IPS DF 6.9 (cell line): ENCODE measurements at places on chromosomes 2 and 18.

DNA sequence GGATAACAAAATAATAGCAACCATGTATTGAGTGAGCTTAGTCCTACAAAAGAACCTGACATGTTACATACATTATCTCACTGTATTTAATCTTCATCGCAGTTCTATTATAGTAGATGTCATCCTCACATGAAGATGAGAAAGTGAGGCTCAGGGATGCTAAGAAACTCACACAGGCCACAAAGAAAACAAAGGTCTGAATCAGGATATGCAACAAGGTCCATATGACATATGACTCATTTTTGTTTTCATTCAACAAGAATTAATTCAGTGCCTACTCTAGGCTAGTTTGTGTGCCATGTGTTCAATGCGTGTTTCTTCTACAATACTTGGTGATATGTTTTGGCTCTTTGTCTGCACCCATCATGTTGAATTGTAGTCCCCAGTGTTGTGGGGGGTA lies 219.7 kb upstream of the EPHA4 start:
- DNase-seq: no peak

GRCh38 chr18:72410399-72410798 lies 133.7 kb downstream of the CBLN2 start:
- DNase-seq: no peak

DNA sequence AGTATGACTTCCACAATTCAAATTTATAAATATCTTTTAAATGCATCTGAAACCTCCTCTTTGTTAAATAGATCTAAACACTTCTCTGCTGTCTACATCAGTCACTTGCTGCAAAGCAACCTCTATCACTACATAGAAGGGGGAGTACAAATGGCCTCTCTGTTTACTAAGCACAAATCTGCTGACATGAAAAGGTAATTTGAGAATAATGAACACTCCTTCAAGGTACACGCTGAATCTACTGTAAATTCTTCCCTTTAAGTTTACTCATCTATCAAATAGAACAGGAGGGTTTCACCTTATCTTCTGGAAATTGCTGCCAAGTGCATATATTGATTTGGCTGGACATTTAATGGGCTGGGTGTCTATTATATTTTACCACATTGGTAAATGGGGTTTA lies 879.6 kb downstream of the SUCLG1 start:
- no peak for DNase-seq

DNA sequence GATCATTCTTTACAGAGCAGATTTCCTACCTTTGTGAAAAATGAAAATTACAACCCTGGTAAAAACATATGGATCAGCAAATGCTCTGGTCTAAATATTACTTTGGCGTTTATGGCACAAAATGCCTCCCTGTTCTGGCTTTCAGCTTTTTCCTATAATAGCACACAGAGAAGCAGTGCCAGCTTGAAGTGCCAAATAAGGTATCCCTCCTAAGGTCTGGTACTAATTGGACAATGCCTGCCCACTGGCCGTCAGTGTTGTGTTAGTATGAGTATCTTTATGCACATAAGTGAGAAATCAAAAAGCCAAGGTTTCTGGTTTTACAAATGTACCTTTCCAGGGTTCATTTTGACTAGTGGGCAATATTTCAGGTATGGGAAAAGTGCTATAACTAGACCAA lies 1293.7 kb upstream of the FAM98A start:
- no peak for DNase-seq

DNA sequence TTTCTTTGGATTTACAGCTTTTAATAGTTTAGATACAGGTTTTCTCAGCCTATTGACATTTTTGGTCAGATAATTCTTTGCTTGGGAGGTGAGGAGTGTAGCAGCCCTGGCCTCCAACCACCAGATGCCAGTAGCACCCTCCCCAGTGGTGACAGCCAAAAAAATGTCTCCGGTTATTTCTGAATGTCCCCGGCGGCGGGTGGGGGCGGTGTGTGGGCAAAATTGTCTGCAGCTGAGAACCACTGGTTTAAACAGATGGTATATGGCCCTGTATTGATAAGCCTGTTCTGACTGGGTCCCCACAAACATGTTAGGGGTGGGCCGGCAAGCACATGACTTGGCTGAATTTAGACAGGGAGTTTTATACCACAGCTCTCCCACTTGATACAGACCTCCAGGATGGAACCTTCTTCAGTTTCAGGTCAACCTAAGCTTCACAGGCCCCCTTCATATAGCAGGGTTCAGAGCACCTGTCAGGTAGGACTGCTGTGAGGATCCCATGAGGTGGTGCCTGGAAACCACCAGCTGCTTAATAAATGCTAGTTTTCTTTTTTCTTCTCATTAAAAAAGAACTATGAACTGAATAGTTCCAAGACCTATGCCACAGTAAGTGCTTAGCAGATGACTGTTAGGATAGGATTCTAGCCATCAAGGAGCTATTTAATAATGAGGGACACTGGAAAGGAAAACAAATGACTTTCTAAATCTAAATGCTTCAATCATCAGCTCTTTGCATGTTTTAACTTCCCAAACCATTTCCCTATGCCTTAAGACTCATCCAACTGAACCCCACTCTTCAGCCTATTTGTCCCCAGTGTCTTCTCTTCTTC lies 18.1 kb downstream of the LPIN2 start:
- DNase-seq: no peak

DNA sequence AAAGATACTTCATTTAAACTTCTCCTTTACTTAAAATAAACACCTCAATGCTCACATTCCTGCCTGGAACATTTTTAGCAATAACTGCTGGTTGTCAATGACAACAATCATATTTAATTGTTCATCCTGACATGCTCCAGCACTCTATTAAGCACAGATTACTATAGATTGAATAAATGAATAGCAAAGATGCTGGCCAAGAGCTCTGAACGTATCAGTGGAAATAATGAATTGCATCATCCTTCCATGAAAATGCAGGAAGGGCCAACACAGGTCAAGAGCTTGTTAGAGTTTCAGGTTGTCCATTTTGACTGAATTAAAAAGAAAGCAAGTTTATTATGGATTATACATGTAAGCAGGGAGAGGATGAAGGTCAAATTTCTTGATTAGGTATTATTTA lies 994.0 kb downstream of the TSN start:
- no peak for DNase-seq

DNA sequence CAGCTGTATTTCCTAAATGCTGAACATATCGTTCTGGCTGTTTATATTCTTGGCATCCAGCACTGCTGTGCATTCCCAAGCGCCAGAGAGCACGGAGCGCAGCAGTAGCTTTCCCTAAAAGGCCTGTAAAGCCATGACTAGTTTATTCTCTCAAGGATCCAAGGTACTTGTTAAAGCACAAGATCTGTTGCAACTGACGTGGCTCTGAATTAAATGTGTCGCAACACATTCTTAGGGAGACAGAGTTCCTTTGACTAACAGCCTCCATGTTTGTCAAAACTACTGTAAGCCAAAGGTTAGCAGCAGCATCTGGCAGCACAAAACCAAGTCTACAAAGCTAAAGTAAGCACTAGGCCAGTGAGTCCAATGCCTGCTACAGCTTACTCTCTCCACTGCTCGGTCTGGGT lies 188.6 kb upstream of the FN1 start:
- no peak for DNase-seq

- no peak for DNase-seq
These were observed 1481.1 kb upstream of the ACVR2A start for GRCh38 chr2:146363731-146364130.

- DNase-seq: no peak
These were observed 94.9 kb upstream of the TWSG1 start for GRCh38 chr18:9239720-9240119.

- DNase-seq: no peak
These were observed 359.2 kb downstream of the LRATD1 start for GRCh38 chr2:14991723-14992122.

DNA sequence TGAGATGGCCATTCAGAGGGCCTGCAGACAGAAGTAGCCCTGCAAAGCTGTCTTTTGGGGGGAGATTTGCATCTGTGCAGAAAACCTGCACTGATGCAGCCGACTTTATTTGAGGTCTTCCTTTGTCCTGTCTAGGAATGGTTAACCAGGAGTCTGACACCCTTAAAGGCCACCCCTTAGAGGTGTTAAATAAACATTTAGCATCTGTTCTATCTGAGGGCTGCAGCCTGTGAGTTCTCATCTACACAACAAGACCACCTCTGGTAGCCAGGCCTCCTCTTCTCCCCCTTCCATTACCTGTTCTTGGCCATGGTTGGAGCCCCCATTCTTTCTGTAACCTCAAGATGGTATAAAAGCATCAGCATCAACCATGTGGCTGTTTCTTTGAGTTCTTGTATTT lies 214.4 kb upstream of the HS6ST1 start:
- DNase-seq: no peak

- DNase-seq: no peak
These were observed 211.8 kb downstream of the NRXN1 start for GRCh38 chr2:50820176-50820575.

GRCh38 chr2:109347626-109348025 lies 218.6 kb downstream of the SH3RF3 start:
- no peak for DNase-seq

GRCh38 chr2:11850082-11850481 lies 103.7 kb downstream of the LPIN1 start:
- no peak for DNase-seq

GRCh38 chr2:197931661-197932312 lies 127.4 kb downstream of the PLCL1 start:
- DNase-seq: no peak

DNA sequence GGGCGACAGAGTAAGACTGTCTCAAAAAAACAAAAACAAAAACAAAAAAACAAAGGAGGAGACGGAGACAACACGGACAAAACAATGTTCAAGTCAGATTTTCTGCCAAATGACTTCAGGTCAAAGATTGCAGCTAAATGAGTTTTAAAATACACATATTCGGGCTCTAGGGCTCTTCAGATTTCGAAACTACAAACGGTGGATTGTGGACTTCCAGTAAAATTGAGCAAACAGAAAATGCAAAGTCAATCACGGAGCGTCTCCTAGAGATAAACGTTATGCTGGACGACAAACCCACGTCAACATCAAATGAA lies 558 bp downstream of the MRPS5 start:
- no peak for DNase-seq

- no peak for DNase-seq
These were observed 72.2 kb downstream of the TMEM18 start for GRCh38 chr2:604854-605524.

- no peak for DNase-seq
These were observed 100.2 kb downstream of the ZBTB7C start for GRCh38 chr18:48308755-48309575.

GRCh38 chr18:48780201-48780912 lies 170.4 kb downstream of the SMAD7 start:
- DNase-seq: no peak

GRCh38 chr2:8568543-8569302 lies 113.1 kb upstream of the ID2 start:
- no peak for DNase-seq

DNA sequence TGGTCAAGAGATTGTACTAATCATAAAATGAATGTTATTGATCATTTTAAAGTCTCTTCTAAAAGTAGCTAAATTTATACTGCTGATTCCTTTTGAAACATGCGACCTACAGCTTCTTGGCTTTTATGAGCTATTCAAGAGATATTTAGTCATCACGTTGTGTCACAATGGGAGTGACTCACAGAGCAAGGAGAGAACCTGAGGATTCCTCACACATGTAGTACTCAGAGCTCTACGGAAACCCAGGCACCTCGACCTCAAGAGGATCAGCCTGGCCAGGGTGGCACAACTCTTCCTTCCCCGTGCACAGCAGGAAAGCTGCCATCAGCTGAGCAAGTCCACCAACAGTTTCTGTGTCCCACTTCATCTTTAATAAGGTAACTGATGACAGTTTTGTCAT lies at the start of gene DHRS9:
Gene DHRS9, plus strand, starts transcription at position 223 of the 400 bp plus-strand sequence. CDS start 12,019 bp downstream, outside the sequence.
- DNase-seq: no peak

GRCh38 chr18:49890041-49890440 lies 76.7 kb upstream of the ACAA2 start:
- no peak for DNase-seq

DNA sequence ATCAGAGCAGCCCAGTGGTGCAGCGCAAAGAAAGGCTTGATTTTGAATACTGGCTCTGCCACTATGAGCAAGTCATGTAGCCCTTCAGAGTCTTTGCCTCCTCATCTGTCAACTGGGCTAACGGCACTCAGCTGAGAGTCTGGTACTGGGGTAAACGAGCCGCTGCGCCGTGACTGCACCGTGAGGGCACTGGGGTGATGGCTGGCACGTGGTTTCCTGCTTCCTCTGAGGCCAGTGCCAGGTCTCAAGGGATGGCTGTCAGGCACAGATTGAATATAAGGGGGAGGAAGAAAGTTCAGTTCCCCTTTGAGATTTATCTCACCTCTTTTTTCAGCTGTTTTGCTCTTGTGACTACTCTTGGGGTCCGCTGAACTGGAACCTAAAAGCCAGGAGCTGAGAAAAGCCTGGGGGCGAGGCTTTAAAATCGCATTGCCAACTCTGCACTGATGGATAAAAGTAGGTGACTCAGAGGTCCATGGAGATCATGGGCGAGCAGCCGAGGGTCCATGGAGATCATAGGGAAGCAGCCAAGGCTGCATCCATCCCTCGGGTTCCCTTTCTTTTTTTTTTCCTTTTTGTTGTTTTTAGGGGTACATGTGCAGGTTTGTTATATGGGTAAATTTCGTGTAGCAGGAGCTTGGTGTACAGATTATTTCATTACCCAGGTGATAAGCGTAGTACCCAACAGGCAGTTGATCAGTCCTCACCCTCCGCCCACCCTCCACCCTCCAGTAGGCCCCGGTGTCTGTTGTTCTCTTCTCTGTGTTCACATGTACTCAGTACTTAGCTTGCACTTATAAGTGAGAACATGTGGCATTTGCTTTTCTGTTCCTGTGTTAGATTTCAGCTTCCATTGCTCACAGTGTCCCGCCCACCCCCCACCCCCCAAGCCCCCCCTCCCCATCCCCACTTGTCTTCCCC lies 114.3 kb downstream of the SPP2 start:
- no peak for DNase-seq

GRCh38 chr18:32677578-32677977 lies 95.2 kb downstream of the KLHL14 start:
- no peak for DNase-seq

DNA sequence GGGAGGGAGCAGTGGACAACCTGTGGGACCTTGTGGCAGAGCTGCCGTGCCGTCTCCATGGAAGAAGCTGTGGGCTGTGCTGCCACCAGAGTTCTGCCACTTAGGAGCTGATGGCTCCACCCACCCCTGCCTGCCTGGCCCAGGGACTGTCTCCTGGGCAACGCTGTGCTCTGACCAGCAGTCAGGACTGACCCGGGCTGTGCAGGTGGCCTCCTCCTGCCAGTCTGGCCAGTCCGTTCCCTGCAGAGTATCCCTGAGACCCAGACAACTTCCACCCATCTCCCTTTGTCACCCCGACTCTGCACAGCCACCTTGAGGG lies 12.8 kb downstream of the ASIC4 start:
- no peak for DNase-seq
